ENCODE measurements at places on chromosomes 12 and 14. TPM values are rescaled to one million over a fixed set of nuclear protein-coding genes. Genes with fewer than 3 reads are reported as not detected.

ANO4 gene
- total RNA-seq = 0.29 TPM

KRT6C gene
- not detected for total RNA-seq

ISM2 gene
- total RNA-seq = not detected

FITM1 gene
- 133 TPM for total RNA-seq

RAP1B gene
- 87.5 TPM for total RNA-seq

SMCO3 gene
- 0.56 TPM for total RNA-seq
